Upper lobe of left lung (tissue), 6 donors: ENCODE measurements at places on chromosomes 7 and 10. TPM values are rescaled to one million over a fixed set of nuclear protein-coding genes. Genes with fewer than 3 reads are reported as not detected.

Gene FBXL13
- 1.6 TPM for total RNA-seq

GRCh38 chr7:18831943-18832342, 285.5 kb downstream of the TWIST1 start:
- H3K27ac ChIP-seq, result no peak overlapping the region
- H3K4me1 ChIP-seq, result no peaks in the 10 kb centered on the region
- no peaks in the 10 kb centered on the region for H3K27me3 ChIP-seq
- H3K36me3 ChIP-seq, result no peaks in the 10 kb centered on the region

DNA sequence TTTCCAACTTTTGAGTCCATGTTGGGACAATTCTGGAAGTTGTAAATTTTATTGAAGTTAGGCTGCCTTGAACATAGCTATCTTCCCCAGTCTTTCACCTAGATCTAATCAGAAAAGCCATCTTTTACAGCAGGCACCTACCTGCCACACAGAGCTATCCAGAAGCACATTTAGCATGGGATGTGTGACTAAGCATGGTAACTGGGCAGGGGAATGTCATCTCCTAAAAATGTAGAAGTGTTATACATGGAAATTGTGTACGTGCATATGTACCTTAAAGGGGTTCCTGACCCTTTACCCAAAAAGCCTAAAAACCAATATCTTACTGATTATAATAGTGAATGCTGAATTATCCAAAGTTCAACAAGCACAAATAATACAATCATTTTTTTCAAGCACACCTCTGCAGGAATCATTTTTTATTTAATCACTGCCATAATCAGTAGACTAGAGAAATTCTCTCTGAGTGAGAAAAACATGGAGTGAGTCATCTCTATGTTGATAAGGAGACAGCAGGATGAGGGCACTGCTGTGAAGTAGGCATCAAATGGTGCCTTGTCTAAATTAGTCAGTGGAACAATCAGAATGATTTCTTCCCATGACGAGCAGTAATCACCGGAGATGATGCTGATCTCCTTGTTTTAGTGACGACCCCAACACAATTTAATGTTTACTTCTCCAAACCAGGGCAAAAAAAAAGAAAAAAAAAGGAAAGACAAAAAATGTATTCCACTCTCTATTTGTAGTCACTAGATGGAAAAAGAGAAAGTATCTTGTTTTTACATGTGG, 75.9 kb downstream of the SORBS1 start:
- DNase-seq, result no peak
- peak overlapping the region; percentile 14 for H3K27ac ChIP-seq
- no peaks in the 10 kb centered on the region for H3K27me3 ChIP-seq
- H3K4me3 ChIP-seq, result no peak overlapping the region

Gene HSPA12A
- 7.5 TPM for total RNA-seq

DNA sequence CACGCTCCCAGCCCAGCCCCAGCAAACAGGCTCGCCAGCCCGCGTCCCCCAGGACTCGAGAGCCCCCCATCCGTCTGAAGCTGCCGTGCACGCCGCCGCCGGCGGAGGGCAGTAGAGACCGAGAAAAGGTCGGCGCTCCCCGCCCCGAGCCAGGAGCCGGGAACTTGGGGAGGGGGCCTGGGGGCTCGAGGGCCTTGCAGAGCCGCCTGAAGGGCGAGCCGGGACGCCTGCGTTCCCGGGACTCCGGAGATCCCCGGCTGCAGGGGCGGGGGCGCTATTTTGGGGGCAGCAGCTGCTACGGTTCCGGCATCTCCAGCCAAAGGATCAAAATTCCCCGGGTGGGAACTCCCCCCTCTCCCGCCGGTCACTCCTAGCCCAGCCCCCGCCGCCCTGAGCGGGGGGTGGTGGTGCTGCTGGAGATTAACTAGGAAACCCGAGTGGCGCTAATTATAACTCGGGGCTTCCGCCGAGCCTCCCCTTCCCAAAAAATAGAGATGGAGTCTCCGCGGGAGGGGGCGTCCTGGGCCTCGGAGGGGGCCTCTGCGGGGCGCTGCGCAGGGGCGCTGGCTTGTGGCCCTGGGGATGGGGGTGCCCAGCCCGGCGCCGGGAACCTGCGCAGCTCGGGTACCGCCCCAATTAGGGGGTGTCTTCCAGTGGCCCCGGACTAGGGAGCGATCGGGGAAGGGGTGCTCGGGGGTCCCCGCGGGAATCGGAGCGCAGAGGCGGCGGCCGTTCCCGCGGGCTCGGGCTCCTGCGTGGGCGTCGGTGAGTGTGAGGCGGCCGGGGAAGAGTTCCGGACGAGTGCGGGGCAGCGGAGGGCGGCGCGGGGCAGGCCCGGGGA, 608 bp downstream of the ACHE start:
- peak; percentile 94 for DNase-seq
- no peak overlapping the region for H3K27ac ChIP-seq
- no peaks in the 10 kb centered on the region for H3K36me3 ChIP-seq
- H3K4me3 ChIP-seq, result peak overlapping the region; percentile 35
- H3K27me3 ChIP-seq, result peaks cover 12% of the 10 kb centered on the region

DNA sequence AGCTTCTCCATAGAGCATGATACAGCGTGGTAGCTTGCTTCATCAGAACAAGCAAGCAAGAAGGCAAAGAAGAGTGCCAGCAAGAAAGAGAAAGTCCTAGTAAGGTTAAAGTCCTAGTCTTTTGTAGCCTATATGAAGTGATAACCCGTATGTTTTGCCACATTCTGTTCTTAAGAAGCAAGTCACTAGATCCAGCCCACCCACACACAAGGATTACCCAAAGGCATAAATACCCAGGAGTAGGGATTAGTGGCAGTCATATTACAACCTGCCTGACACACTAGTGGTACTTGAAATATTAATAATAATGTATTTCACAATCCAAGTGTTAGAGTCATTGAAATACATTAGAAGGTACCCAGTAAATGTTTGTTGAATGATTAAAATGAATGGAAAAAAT, 285.5 kb downstream of the HPSE2 start:
- no peaks in the 10 kb centered on the region for H3K36me3 ChIP-seq
- no peaks in the 10 kb centered on the region for H3K27me3 ChIP-seq
- no peaks in the 10 kb centered on the region for H3K4me1 ChIP-seq
- no peak for DNase-seq

DNA sequence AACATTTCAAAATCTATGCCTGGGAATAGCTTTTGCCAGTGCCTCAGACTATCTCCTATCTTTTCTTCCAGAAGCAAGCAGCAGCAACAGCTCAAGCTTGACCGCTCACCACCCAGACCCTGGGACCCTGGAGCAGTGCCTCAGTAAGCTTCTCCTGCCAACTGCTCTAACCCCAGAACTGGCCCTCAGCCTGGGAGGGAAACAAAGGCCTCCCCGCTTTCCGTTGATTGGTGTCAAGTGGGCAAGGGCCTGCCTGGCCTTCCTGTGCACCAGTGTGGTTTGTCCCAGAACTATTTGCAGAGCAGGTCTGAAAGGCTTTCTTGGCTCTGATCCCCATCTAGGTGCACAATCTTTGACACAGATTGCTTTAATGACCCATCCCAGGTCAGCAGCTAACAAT, 3.3 kb upstream of the ATP6V0A4 start:
- no peak for DNase-seq
- no peak overlapping the region for H3K27ac ChIP-seq
- peaks cover 3% of the 10 kb centered on the region for H3K4me1 ChIP-seq
- no peaks in the 10 kb centered on the region for H3K27me3 ChIP-seq
- H3K36me3 ChIP-seq, result no peaks in the 10 kb centered on the region

DNA sequence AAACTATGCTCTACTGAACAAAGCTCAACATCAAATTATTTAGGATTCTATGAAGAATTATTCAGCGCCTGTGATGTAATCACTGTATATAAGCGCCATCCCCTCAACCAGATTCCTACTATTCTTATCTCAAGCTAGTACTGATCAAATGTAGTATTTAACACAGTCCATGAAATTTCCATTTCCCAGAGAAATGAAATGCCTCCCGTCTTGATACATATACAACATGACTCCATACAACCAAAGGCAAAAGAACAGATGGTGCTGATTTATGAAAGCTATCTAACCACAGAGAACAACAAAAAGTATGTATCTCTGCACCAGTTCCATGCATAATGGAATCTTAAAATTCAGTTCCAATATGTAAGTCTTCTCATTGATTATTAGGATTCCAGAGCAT, 406.1 kb downstream of the PARD3 start:
- no peaks in the 10 kb centered on the region for H3K27me3 ChIP-seq
- no peak overlapping the region for H3K27ac ChIP-seq
- DNase-seq, result no peak
- no peaks in the 10 kb centered on the region for H3K36me3 ChIP-seq

DNA sequence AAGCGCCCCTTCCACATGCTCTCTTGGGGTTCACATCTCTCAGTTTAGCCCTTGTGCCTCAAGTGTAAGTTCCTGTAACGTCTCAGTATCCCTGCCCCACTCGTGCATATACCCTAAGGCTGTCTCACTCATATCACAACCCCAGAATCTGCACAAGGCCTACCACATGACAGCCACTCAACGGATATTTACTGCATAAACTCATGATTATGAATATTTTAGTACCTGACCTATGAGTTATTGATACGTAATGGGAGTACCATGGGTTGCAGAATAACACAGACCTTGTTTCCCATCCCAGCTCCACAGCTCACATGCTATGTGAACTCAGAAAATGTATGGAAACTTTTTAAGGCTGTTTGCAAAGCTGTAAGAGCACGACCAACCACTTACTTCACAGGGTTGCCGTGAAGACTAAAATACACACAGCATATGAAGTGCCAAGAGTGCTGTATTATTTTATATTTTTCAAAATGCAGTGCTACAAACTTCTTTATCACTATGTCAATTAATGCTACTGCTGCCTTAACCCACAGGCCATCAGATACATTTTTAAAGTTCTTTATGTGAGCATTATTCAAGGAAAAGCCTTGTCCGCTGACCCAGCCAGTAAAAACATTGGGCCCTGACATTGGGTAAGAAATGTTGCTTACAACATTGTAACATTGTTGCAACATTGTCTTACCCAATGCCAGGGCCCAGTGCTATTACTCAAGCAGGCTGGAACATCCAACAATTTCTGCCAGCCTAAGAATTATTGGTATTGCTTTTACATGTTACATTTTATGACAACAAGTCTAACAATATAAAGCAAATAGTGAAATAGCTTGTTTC, 97.2 kb downstream of the JAZF1 start:
- no peaks in the 10 kb centered on the region for H3K36me3 ChIP-seq
- H3K4me1 ChIP-seq, result peaks cover 26% of the 10 kb centered on the region
- H3K27me3 ChIP-seq, result no peaks in the 10 kb centered on the region
- H3K4me3 ChIP-seq, result no peak overlapping the region
- DNase-seq, result no peak

GRCh38 chr7:135109562-135109961, 38.3 kb upstream of the TMEM140 start:
- no peaks in the 10 kb centered on the region for H3K4me1 ChIP-seq
- no peak overlapping the region for H3K4me3 ChIP-seq
- H3K27ac ChIP-seq, result no peak overlapping the region
- H3K27me3 ChIP-seq, result no peaks in the 10 kb centered on the region
- no peaks in the 10 kb centered on the region for H3K36me3 ChIP-seq
- DNase-seq, result no peak

DNA sequence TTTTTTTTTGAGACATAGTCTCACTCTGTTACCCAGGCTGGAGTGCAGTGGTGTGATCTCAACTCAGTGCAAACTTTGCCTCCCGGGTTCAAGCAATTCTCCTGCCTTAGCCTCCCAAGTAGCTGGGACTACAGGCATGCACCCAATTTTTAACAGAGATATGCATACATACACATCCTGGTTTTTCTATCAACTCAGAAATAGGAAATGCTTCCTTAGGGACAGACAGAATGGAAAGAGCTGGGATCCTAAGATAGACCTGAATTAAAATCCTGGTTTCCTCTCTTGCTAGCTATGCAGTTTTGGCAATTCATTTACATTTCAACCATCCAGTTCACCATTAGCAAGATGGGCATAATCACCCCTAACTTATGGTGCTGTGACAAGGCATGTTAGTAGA, 347.5 kb downstream of the GPAM start:
- H3K4me3 ChIP-seq, result no peak overlapping the region
- H3K27ac ChIP-seq, result no peak overlapping the region
- no peaks in the 10 kb centered on the region for H3K27me3 ChIP-seq
- no peaks in the 10 kb centered on the region for H3K36me3 ChIP-seq
- DNase-seq, result no peak
